ENCODE measurements at places on chromosomes 7 and 10.
A peak's percentile ranks its signal among the peaks of the same experiment; 100 is the strongest.

GRCh38 chr7:5827755-5828154 is 46.3 kb upstream of the RNF216 start:
- no peak for DNase-seq

- DNase-seq = peak; percentile 86
These were observed 5.3 kb downstream of the NEUROG3 start for GRCh38 chr10:69567920-69568319.

- DNase-seq = no peak
These were observed 452 bp downstream of the ATE1 start for GRCh38 chr10:121927318-121927840.

- peak; percentile 32 for DNase-seq
These were observed 43.7 kb downstream of the COL17A1 start for GRCh38 chr10:104041891-104042535.

- DNase-seq = no peak
These were observed 740 bp downstream of the ANXA7 start for GRCh38 chr10:73413108-73413527.

DNA sequence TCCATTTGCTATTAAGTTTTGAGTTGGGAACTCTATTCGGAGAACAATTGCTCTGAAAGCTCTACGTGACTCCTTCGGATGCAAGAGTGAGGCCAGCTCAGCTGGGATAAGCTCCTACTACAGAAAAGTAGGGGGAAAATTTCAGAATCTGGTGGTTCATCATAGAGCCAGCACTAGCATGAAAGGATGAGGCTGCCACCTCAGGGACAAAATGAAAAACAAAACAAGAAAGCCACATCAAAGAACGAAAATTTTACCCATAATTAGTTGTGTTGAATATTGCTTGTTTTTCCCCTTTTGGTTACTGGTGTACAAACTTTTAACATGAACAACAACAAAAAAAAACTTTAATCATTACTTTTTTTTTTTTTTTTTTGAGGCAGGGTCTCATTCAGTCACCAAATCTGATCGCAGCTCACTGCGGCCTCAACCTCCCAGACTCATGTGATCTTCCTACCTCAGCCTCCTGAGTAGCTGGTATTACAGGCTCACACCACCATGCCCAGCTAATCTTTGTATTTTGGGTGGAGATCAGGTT is 39.7 kb upstream of the NFE2L3 start:
- no peak for DNase-seq

DNA sequence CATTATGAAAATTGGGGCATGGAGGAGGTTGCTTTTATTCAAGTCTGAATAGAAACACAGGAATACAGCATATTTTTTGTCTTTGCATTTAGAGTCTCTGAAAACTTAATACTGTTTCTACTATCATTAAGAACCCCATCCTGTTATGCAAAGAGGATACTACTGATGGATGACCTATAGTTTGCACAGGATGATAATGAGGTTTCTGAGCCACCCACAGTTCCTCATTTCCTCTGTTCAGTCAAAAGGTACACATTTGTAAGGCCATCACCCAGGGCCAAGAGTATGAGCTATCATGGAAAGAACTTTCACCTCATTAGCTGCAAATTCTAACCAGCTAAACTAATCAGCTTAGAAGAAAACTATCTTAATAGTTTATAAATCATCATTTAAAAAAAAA is 213.0 kb upstream of the CHRM2 start:
- no peak for DNase-seq

DNA sequence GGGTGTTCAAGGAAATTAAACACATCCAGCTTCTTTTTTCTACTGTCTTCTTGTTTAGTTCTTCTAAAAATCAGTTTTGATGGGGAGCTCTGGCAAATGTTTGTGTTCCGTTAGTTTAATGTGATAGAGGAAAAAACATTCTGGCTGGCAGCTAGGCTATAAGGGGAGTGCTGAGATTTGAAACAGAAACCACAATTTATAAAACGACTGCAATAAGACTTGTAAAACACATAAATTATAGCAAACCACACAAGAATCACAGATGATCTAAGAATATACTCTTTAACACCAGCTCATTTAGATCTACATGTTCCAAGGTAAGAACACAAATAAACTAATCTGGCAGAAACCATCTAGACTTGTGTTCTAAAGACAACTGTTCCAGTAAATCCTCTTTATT is 425.5 kb downstream of the CNTNAP2 start:
- DNase-seq = no peak

GRCh38 chr7:129825209-129825970 is 127.4 kb downstream of the UBE2H start:
- DNase-seq = peak; percentile 96

- DNase-seq = no peak
These were observed 40.2 kb upstream of the ATXN7L1 start for GRCh38 chr7:105916603-105917002.

DNA sequence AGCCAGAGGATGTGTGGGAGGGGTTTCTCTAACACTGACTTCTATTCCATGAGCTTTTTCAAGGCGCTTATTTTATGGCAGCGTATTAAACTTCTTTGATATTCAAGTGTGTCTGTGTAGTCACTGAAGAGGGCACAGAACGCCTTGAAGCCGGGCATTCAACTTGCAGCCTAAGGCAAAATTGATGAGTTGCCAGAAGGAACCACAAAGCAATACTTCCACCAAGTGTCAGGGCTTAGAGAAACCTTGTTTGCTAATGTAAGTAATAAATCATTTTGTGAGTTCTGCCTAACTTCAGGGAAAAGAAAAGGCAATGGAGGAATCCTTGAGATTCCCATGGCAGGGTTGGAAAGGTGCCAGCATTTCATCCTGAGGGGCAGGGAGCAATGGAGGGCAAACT is 163.8 kb downstream of the LCOR start:
- no peak for DNase-seq

DNA sequence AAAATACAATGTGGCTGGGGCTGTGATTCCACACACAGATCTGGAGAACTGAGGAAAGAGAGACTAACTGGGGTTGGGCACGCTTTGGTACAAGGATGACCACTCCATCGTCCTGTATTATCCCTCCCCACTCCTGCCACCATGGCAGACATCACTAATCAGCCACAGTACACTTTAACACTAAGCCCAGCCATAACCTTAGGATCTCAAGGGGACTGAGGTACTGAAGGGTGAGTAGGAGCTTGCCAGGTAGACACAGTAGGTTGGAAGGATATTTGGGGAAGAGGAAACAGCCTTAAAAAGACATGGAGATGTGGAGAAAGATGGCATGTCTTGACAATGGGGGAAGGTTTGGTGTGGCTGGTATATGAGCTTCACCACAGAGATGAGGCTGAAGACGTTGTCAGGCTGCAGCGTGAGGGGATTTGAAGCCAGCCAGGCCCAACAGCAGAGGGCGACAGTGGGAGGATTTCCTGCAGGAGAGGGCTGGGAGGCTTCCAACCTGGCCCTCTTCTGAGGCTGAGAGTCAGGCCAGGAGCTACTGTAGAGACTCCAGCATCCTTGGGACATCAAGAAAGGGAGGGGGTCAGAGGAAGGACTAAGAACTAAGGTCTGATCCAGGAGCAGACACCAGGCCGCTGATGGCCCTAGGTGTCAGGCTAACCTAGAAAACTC is 58.6 kb upstream of the COL13A1 start:
- peak; percentile 75 for DNase-seq

- no peak for DNase-seq
These were observed 600.0 kb downstream of the PHTF2 start for GRCh38 chr7:78398576-78398975.

- DNase-seq = no peak
These were observed 5.3 kb upstream of the EBF3 start for GRCh38 chr10:129969184-129969910.

- DNase-seq = no peak
These were observed 118.7 kb downstream of the HIPK2 start for GRCh38 chr7:139658908-139659675.

- no peak for DNase-seq
These were observed 46.2 kb downstream of the WDR37 start for GRCh38 chr10:1102416-1102815.

DNA sequence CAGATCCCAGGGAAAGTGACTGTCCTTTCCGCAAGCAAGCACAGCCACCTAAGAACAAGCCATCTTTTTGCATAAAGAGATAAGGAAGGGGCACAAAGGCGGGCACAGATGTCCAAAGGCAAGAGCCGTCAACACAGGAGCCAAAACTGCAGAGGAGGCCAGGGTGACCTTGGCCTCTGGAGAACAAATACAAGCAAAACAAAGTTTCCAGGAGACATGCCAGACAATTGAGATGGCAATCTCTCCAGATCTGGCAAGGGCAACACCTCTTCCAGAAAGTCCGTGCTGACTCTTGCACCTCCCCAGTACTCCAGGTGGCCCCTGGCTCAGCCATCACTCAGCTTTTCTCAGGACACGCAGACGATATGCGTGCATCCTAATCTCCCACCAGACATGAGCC is 58.2 kb downstream of the TEX36 start:
- DNase-seq = no peak

DNA sequence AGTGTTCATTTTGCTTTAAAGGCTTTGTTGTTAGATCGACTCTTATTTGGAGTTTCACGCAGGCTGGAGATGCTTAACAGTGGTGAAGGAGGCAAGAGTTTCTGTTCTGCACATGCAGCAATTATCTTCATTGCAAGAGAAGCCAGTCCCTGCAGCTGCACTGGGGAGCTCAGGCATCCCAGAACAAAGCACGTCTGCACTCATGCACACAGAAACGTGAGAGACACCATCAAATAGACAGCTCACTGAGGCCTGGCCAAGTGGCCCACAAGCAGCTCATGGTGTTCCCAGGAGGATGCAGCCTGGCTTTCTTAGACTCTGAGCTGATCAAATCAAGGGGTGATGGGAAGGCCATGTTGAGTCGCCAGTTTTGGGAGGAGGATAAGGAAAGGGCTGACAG is 246.1 kb downstream of the CREB5 start:
- no peak for DNase-seq

DNA sequence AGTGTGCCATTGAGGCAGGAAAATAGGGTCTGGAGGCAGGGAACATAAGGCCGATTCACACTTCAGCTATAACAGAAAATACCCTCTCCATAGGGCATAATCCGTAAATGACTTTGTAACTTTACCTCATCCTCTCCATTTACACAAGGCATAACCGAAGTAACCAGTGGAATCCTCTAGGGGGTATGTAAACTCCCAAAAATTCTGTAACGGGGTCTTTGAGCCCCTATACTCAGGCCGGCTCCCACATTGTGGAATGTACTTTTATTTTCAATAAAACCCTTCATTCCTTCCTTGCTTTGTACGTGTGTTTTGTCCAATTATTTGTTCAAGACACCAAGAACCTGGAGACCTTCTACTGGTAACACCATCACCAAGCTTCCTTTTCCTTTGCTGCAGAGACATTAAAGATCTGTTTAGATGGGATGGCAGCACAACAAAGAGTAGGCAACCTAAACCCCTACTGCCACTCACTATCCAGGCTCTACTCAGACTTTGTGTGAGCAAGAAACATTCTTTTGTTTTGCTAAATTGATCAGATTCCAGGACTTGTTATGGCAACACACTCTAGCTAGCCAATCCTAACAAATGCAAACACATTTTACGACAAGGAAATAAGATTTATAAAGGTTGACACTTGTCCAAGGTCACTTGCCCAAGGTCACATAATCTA is 99.3 kb downstream of the DGKI start:
- no peak for DNase-seq

- no peak for DNase-seq
These were observed 6.6 kb upstream of the HNRNPF start for GRCh38 chr10:43415544-43415943.

DNA sequence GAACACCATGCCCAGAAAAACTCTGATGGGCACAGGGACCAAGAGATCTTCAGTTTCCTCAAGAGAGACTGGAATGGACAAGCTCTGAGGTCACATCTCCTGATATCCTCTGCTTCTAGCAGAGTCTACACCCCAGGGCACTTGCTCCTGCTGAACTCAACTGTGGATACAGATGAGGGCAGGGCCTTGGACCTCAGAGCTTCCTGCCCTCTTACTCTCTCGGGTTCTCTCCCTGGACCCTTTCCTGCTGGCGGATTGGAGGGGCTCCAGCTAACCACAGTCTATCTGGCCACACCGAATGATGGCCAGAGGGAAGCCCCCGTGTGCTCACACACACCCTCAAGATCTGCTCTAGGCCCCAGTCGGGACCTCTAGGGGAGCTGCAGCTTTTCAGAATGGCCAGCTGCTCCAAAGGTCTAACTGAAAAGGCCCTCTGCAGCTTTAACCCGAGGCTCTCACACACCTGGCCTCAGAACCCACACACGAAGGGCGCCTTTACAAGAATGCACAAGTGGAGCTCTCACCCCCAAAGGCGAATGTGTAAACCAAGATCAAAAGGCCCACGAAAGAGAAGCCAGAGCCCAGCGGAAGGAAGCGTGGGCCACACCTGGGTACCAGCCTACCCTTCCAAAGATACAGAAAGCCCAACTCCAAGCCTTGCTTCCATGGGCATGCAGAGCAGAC is 65.5 kb downstream of the FAM53B start:
- DNase-seq = no peak

DNA sequence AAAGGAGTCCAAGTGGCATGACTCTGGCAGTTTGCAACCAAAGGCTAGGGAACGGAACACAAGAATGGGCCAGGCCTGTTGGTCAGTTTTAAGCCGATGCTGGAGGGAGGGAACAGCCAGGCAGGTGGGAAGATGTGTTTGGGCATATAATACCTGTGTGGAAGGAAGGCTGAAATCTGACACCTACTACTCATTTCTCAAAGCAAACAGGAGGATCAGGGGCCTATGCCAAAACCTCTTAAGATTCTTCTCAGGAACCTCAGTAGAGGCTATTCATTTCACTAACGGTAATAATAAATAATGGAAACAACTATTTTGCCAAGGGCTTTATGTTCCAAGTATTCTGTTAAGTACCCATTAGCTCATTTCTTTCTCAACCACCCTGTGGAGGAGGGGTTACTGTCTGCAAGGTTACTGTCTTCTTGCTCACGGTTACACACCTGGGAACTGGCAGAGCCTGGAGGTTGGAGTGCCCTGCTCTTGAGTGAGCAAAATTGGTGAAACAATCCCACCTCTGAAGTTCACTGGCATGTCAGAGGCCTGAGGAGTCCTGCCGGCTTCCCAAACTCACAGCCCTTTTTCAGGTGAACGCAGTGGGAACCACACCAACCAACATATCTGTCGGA is 35.5 kb downstream of the GOT1 start:
- no peak for DNase-seq

GRCh38 chr10:83848677-83849076 is 290.6 kb upstream of the GHITM start:
- DNase-seq = no peak

DNA sequence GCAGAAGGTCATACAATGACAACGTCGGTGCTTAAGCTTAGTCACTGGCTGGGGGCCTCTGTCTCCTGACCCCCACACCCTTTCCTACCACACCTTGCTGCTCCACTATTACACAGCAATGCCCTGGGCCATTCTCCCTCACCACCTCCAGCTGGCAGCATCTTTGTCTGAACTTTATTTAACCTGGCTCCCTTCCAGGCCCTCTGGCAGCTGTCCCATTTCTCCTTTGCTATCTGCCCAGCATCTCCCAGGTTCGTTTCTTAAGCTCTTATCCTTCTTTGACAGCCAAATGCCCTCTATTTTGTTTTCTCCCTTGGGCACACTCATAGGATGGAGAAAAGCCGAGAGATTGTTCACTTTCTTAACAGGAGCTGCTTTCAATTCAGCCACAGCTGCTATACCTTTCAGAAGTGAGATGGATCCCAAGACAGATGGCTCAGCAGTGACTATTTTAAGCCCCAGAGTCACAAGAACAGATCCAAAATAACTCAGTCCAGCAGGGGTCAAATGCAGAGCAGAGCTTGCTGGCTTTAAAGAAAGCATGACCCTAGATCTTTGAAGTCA is 1277.1 kb upstream of the AUTS2 start:
- no peak for DNase-seq

GRCh38 chr10:74099836-74100235 is 50.8 kb downstream of the AP3M1 start:
- no peak for DNase-seq

Measured in ecto neural progenitor cell (in vitro differentiated cells).